ENCODE measurements at places on chromosomes 4 and X. TPM values are rescaled to one million over a fixed set of nuclear protein-coding genes. Genes with fewer than 3 reads are reported as not detected.

F8A3 gene
- 10.2 TPM for total RNA-seq

SRPK3 gene
- total RNA-seq: 0.22 TPM

CFI gene
- 49.6 TPM for total RNA-seq

ZDHHC15 gene
- total RNA-seq: 2.1 TPM

ITM2A gene
- 24.0 TPM for total RNA-seq

FGF13 gene
- total RNA-seq: 2.5 TPM

DNA sequence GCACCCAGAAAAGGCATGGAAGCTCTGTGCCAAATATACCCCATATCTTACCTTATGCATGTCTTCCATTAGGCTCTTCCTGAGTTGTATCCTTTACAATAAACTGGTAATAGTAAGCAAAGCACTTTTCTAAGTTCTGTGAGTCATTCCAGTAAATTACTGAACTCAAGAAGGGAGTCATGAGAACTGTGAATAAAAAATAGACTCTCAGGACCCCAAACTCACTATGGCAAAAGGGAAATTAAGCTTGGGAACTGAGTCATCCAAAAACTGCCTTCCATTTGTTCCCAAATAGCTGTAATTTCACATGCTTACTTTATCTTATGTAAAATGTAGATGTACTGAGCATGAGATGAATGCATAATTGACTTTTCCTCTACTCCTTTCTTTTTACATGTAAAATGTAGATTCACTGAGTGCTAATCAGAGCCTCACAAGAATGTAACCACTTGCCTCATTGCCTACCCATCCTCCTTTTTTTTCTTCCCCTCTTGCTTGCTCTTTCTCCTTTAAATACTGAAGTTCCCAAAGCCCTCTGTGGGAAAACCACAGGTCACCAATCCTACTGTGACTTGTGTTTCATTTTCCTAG is 8.1 kb downstream of the TCEAL3 start:
- no peaks in the 10 kb centered on the region for H3K4me1 ChIP-seq
- no peak overlapping the region for H3K4me3 ChIP-seq
- no peak for DNase-seq
- no peaks in the 10 kb centered on the region for H3K36me3 ChIP-seq
- H3K27me3 ChIP-seq: no peaks in the 10 kb centered on the region

- H3K4me3 ChIP-seq: no peak overlapping the region
- peaks cover 12% of the 10 kb centered on the region for H3K4me1 ChIP-seq
- DNase-seq: no peak
- no peaks in the 10 kb centered on the region for H3K27me3 ChIP-seq
These were observed 98.8 kb downstream of the NPNT start for GRCh38 chr4:105994061-105994460.

DNA sequence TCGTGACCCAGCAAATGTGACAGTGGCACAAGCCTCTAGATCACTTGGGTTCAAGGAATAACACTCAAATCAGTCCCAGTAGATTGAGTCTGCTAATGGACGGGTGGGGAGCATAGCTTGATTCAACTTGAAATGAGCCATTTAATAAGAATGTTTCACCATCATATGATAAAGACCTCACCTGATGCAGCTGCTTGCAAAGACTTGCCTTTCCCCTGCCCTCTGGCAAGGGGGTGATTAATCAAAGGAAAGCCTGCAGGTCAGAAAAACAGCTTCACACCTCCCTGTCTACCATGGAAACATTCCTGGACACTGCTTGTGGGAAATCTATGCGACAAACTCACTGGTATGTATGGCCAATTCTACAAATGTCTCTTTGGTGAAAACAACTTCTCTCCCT is 54.5 kb downstream of the CD99L2 start:
- H3K36me3 ChIP-seq: no peaks in the 10 kb centered on the region
- no peak overlapping the region for H3K27ac ChIP-seq
- no peaks in the 10 kb centered on the region for H3K4me1 ChIP-seq
- no peak for DNase-seq

GRCh38 chrX:6120329-6120728 is 108.3 kb downstream of the NLGN4X start:
- H3K4me1 ChIP-seq: no peaks in the 10 kb centered on the region
- no peak for DNase-seq
- H3K36me3 ChIP-seq: no peaks in the 10 kb centered on the region
- no peak overlapping the region for H3K4me3 ChIP-seq
- H3K27me3 ChIP-seq: no peaks in the 10 kb centered on the region

- DNase-seq: peak; percentile 74
- H3K27me3 ChIP-seq: no peaks in the 10 kb centered on the region
- no peak overlapping the region for H3K4me3 ChIP-seq
- peak overlapping the region; percentile 48 for H3K27ac ChIP-seq
These were observed 49.2 kb downstream of the IRF2 start for GRCh38 chr4:184424993-184425758.

DNA sequence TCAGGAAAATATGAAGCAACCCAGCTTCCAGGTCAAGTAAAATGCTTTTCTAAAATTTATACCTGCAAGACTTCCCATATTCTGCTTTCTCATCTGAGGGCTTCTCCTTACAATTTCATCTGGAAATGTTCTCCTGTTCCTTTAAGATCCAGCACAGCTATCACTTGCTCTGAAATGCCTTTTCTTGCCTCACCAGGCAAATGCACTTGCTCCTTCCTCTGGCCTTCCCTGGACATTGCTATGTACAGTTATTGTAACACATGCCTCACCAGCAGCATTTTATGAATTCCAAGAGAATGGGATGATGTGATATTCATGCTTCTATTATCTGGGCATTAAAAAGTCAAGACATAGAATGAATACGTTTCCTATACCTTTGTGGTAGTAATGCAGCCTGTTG is 842.1 kb upstream of the INTU start:
- no peaks in the 10 kb centered on the region for H3K4me1 ChIP-seq
- H3K27ac ChIP-seq: no peak overlapping the region
- DNase-seq: no peak
- no peak overlapping the region for H3K4me3 ChIP-seq
- no peaks in the 10 kb centered on the region for H3K36me3 ChIP-seq
- H3K27me3 ChIP-seq: no peaks in the 10 kb centered on the region

- H3K4me1 ChIP-seq: no peaks in the 10 kb centered on the region
- no peaks in the 10 kb centered on the region for H3K27me3 ChIP-seq
- no peaks in the 10 kb centered on the region for H3K36me3 ChIP-seq
- no peak for DNase-seq
- no peak overlapping the region for H3K4me3 ChIP-seq
- no peak overlapping the region for H3K27ac ChIP-seq
These were observed 31.2 kb downstream of the PHEX start for GRCh38 chrX:22063284-22063683.

GRCh38 chrX:153475751-153476281 is 5.4 kb upstream of the HAUS7 start:
- H3K4me1 ChIP-seq: peaks cover 10% of the 10 kb centered on the region
- no peak for DNase-seq
- no peak overlapping the region for H3K27ac ChIP-seq
- no peaks in the 10 kb centered on the region for H3K36me3 ChIP-seq

DNA sequence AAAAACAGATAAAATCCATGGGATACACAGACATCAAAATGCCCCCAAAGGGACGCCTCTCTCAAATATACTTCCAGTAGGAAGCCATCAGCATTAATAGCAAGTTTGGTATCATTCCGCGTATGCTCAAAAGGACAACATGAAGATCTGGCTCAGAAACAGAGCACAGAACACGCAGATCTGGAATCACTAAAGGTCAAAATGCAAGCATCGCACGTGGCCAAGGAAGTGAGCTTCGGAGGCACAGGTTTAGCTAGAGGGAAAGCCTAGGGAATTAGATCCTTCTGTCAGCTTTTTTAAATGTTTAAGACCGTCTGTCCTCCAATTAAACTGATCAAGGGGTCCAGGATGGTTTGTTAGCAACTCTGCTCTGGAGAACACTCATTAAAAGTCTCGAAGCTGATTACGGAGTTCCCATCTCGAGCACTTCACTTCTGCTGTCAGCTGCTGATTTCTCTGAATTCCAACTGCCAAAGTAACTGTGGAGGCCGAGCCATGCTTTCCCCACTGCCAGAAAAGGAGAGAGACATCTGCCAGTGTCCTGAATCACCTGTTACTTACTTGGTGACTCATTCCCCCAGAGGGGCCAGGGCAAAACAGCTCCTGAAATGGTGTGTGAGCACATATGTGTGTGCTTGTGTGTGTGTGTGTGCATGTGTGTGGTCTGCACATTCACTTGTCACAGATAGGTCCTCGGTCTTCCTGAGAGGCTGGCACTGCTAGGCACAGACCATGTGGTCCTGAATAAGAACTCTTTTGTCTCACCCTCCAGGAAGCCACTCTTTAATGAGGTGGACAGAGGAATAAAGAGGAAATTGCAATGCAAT is 177.7 kb upstream of the PPARGC1A start:
- H3K4me3 ChIP-seq: no peak overlapping the region

- no peak overlapping the region for H3K4me3 ChIP-seq
- no peaks in the 10 kb centered on the region for H3K27me3 ChIP-seq
- DNase-seq: no peak
- H3K27ac ChIP-seq: no peak overlapping the region
- H3K36me3 ChIP-seq: no peaks in the 10 kb centered on the region
- H3K4me1 ChIP-seq: no peaks in the 10 kb centered on the region
These were observed 218.1 kb downstream of the ANTXR2 start for GRCh38 chr4:79854856-79855502.

GRCh38 chr4:150297861-150298474 is 219.7 kb downstream of the DCLK2 start:
- DNase-seq: no peak
- H3K27ac ChIP-seq: no peak overlapping the region
- H3K27me3 ChIP-seq: no peaks in the 10 kb centered on the region

GRCh38 chr4:38611676-38612075 is 52.3 kb upstream of the KLF3 start:
- H3K4me1 ChIP-seq: peaks cover 49% of the 10 kb centered on the region
- no peaks in the 10 kb centered on the region for H3K36me3 ChIP-seq
- H3K27ac ChIP-seq: no peak overlapping the region
- no peak for DNase-seq
- no peaks in the 10 kb centered on the region for H3K27me3 ChIP-seq

DNA sequence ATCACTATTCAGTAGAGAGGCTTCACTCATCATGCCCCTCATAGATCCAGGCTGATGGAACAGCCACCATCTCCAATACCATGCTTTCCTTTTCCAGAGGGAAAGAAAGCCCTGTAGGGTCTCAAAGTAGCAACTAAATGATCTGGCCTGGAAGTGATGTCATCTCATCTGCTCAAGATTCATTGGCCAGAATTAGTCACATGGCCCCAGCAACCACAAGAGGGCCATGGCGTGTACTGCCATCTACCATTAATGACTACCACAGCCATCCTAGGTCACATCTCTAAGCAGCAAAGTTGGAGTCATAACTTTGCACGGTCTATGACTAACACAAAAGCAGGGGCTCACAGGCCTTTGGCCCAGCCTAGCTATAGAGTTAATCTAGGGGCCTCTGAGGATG is 194.8 kb downstream of the KIT start:
- H3K27ac ChIP-seq: no peak overlapping the region
- no peak overlapping the region for H3K4me3 ChIP-seq
- DNase-seq: no peak
- no peaks in the 10 kb centered on the region for H3K4me1 ChIP-seq
- no peaks in the 10 kb centered on the region for H3K36me3 ChIP-seq
- H3K27me3 ChIP-seq: no peaks in the 10 kb centered on the region

- H3K4me1 ChIP-seq: no peaks in the 10 kb centered on the region
- no peak overlapping the region for H3K4me3 ChIP-seq
- no peaks in the 10 kb centered on the region for H3K27me3 ChIP-seq
- no peaks in the 10 kb centered on the region for H3K36me3 ChIP-seq
- H3K27ac ChIP-seq: no peak overlapping the region
These were observed 975.2 kb downstream of the FSTL5 start for GRCh38 chr4:161188578-161188977.

DNA sequence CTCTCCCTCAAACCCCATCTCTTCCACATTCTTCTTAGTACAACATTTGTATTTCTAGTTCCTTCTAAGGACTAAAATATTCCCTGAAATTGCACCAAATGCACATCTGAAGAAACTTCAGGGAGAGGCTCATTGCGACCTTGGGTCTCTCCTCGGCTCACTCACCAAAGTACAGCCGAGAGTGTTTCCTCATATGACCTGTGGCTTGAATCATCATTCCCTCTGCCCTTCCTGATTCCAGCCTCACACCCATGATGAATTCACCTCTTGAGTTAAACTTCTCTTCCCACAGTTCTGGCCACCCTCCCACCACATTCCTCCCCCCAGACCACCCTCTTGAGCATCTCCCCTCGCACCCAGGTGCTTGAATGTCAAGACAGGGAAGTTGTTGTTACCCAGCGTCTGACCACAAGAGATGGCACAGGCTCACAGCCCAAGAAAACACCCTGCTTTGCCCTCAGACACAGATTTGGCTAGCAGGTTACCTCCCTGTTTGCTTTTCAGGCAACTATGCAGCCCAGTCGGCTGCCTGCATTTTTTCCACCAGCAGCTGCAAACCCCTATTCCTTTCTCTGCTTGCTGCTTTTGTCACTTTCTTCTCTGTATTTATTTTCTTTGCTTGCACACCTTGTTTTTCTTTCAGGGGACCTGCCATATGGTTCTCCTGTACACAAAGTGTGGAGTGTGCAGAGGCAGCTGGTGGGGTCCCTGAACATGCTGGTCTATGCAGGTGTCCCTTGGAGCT is 214.8 kb downstream of the SPATA18 start:
- no peak overlapping the region for H3K27ac ChIP-seq
- H3K4me1 ChIP-seq: peaks cover 5% of the 10 kb centered on the region
- H3K27me3 ChIP-seq: no peaks in the 10 kb centered on the region
- no peak overlapping the region for H3K4me3 ChIP-seq
- no peaks in the 10 kb centered on the region for H3K36me3 ChIP-seq

- H3K27me3 ChIP-seq: no peaks in the 10 kb centered on the region
- H3K4me3 ChIP-seq: no peak overlapping the region
- H3K36me3 ChIP-seq: no peaks in the 10 kb centered on the region
These were observed 607.8 kb downstream of the FSTL5 start for GRCh38 chr4:161555689-161556660.

DNA sequence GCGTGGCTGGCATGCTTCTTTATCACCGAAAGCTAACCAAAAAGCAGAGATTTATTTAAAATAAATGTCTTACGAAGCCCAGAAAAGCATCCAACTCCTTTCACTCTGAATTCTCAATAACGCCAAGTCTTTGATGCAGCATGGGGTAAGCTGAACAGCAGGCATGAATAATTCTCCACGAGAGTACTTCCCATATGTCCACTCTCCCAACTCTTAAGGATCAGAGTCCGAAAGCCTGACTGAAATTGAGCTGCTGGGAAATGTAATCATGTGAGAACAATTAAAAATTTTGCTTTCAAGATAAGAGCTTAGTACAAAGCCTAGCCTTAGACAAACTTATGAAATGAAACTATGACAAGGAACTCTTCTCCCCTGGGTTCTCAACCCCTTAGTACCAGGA is 7.5 kb upstream of the SLC39A8 start:
- DNase-seq: no peak
- peak overlapping the region; percentile 24 for H3K27ac ChIP-seq
- H3K4me3 ChIP-seq: no peak overlapping the region

GRCh38 chr4:140363051-140363450 is 10.4 kb upstream of the SCOC start:
- H3K4me3 ChIP-seq: no peak overlapping the region
- peaks cover 5% of the 10 kb centered on the region for H3K4me1 ChIP-seq
- H3K27me3 ChIP-seq: no peaks in the 10 kb centered on the region
- no peak overlapping the region for H3K27ac ChIP-seq
- H3K36me3 ChIP-seq: no peaks in the 10 kb centered on the region

Measured in upper lobe of left lung (tissue), 6 donors.